Activated CD4-positive, alpha-beta T cell treated with anti-CD3 and anti-CD28 coated beads, Interleukin-2, amount 50 U/mL, for 48 hours (primary cell): ENCODE measurements at places on chromosomes 3 and 15.

- DNase-seq = no peak
Observed at GRCh38 chr3:145183261-145183660, 977.7 kb downstream of the PLOD2 start.

- DNase-seq = peak; percentile 25
Observed at GRCh38 chr3:122233101-122233952, 49.9 kb downstream of the CASR start.

DNA sequence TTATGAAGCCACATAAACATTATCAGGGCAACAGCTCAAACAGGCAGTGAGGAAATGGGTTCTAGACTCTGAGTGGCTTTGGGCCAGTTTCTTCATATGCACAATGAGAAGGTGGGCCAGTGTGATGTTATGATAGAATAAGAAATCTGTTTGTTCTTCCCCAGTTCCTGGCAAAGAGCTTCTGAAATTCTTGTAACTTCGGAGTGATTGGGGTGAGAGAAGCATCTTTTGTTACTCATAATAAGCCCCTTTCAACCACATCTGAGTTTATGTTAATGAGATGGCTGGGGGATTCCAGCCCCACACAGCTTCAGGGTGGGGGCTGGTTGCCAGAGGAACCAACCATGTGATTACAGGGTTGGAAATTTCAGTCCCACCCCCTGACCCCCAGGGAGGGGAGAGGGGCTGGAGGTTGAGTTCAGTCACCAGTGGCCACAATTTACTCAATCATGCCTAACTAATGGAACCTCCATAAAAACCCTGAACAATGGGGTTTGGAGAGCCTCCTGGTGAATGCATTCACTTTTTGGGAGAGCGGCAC is 57.0 kb upstream of the FRMD4B start:
- DNase-seq = peak; percentile 7

- DNase-seq = no peak
Observed at GRCh38 chr15:68801572-68802148, 19.0 kb downstream of the ANP32A start.

DNA sequence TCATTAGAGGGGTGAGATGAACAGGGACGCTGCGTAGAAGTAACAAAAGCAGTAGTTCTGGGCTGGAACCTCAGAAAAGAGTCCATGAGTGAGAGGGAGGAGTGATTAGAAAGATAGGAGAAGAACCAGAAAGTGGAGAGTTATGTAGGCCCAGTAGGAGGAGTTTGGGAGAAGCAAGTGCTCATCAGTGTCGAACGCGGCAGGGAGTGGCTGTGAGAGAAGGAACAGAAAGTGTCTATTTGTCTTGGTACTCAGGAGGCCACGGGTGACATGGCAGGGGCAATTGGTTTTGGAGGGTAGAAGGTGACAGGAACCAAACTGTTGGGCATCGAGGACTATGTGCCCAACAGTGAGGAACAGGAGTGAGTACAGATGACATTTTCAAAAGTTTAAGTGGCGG is 1.3 kb upstream of the INSYN1 start:
- DNase-seq = no peak

DNA sequence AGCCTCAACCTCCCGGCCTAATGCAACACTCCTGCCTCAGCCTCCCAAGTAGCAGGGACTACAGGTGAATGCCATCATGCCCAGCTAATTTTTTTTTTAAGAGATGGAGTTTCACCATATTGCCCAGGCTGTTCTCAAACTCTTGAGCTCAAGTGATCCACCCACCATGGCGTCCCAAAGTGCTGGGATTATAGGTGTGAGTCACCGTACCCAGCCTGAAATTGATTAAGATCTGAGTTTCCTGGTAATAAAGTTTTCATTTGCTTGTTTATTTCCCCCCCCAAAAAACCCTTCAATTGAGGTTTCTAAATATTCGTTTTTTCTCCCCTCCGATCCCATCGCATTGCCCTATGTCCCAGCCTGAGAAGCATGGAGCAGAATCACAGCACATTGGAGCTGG is 39.0 kb downstream of the HES1 start:
- no peak for DNase-seq

GRCh38 chr3:74531491-74531890 is 83.0 kb downstream of the CNTN3 start:
- no peak for DNase-seq

DNA sequence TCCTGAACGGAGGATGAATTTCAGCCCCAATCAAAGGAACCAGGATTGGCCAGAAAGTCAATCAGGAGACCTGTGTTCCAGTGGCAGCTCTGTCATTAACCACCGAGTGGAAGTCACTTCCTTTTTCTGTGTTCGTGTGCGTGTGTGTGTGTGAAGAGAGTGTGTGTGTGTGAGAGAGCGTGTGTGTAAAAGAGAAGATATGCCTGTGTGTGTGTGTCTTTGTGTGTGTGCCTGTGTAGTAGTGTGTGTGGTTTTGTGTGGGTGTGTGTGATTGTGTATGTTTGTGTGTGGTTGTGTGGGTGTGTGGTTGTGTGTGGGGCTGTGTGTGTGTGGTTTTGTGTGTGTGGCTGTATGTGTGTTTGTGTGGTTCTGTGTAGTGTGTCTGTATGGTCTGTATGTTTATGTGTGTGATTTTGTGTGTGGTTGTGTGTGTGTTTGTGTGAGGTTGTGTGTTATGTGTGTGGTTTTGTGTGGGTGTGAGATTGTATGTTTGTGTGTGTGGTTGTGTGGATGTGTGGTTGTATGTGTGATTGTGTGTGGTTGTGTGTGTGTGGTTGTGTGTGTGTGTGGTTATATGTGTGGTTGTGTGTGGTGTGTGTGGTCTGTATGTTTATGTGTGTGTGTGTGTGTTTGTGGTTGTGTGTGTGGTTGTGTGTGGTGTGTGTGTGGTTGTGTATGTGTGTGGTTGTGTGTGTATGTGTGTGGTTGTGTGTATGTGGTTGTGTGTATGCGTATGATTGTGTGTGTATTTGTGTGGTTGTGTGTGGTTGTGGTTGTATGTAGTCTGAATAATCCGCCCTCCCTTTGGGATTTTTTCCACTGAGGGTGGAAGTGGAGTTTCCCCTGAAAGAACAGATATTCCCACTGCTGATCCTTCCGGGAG is 314.4 kb downstream of the SHQ1 start:
- no peak for DNase-seq

DNA sequence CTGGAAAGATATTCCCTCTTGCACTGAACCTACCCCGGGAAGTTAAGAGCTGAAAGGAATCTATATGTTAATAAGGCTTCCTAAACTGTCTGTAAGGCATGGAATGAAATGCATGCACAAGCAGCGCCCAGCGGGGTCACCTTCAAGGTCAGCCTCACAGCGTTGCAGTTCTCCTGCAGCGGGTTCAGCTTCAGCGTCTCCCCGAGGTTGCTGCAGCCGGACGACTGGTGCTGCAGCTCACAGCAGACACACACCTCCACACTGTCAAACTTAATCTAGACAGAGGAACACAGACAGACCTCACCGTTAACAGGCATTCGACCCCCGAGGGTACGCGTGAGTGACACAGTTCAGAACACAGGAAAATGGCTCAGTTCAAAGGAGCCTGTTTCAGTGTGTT is 73.3 kb downstream of the NSMCE3 start:
- no peak for DNase-seq

GRCh38 chr15:35458176-35458856 is 87.6 kb downstream of the DPH6 start:
- DNase-seq = no peak

GRCh38 chr15:34456658-34457057 is 19.1 kb upstream of the GOLGA8A start:
- no peak for DNase-seq

GRCh38 chr3:53377794-53378193 is 30.5 kb upstream of the DCP1A start:
- DNase-seq = no peak

- DNase-seq = no peak
Observed at GRCh38 chr3:161208931-161209330, 12.2 kb upstream of the NMD3 start.

DNA sequence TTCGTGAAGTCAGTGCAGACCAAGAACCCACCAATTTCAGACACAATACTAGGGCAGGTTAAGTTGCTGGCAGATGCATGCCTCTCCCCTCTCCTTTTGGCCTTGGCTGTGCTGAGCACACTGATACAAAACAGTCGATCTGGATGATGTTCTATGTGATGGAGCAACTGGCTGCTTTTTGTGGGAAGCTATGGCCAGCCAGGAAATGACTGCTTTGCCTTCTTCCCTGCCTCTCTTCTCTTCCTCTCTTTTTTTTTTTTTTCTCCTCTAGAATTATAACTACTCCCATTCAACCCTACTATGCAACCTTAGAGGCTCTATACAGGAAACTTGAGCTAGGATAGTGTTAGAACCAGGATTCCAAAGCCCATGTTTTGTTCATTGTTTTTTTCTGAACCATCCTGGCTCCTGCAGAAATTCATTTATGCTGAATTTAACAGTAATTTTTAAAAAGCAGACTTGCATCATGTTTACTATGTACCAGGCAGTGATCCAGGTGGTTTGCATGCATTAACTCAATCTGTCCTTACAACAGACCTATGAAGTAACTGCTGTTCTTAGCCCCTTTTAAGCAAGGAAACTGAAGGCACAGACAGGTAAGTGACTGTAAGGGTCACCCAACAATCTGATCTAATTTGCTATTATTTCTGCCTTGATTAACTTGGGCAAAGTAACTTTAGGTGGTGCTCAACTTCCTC is 62.9 kb downstream of the PLD1 start:
- DNase-seq = no peak

DNA sequence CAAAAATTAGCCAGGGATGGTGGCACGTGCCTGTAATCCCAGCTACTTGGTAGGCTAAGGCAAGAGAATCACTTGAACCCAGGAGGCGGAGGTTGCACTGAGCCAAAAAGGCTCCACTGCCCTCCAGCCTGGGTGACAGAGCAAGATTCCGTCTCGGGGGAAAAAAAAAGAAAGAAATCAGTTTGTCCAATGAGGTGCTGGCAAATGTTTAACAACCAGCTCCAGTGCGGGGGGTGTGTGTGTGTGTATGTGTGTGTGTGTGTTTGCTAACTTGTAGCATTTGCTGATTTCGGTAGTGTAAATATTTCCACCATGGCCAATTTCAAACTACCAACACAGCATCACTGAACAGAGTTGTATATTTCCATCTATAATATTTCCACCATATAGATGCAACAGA is 23.8 kb upstream of the IDH2 start:
- DNase-seq = no peak

DNA sequence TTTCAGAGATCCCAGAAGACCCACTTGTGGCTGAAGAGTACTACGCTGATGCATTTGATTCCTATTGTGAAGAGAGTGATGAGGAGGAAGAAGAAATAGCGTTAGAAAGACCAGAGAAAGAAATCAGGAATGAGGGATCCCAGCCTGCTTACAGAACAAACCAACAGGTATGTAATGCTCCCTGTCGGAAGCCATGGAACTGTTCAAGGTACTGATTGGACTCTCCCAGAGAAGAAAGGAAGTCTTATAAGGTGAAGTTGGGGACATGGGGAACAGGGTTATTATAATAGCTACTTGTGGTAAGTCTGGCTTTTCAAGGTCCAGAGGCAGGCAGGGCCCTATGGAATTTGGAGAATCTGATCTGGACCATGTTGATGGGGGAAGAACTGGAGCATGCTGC is 153.1 kb upstream of the NUDT16 start:
- DNase-seq = no peak

- DNase-seq = no peak
Observed at GRCh38 chr15:80638553-80639167, 56.5 kb upstream of the ABHD17C start.

DNA sequence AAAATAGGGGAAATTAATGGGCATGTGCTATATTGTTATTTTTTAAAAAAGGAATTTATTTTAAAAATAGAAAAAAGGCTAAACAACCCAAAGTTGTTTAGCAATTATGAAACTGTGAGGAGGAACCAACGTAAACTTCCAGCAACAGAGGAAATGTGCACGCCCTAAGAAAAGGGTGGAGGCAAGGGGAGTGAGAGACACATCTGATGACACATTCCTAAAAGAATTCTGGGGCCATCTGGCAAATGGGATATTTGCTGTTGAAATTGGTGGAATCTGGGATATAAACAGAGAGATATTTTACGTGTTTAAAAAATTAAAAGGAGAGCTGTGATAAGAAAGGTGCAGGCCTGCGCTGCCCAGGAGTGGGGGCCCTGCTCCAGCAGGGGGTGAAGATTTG is 50.8 kb upstream of the MUC13 start:
- no peak for DNase-seq

DNA sequence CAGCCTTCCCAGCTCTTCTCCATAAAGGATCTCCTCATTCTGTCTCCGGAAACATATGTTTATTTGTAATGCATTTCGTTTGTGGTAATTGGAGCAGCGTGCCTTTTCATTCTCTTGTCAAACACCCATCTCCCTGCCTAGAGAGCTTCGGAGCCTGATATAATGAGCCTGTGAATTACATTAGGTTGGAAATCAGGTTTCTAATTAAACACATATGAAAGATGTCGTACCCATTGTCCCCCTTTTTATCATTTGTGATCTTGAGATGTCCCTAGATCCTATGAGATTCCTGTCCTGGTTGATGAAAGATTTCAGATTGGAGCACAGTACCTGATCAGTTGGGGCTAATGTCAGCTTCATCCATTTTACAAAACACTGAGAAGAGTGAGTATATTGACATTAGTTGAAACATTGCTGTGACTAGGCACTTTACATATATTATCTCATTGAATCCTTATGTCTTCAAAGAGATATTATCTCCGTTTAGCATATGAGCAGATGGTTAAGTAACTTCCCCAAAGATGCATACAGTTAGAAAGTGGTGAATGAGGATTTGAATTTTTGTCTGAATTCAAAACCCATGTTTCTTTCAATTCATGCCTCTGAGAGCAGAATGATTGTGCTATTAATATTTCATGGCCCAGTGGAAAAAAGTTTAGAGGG is 23.1 kb downstream of the SYN2 start:
- DNase-seq = no peak

DNA sequence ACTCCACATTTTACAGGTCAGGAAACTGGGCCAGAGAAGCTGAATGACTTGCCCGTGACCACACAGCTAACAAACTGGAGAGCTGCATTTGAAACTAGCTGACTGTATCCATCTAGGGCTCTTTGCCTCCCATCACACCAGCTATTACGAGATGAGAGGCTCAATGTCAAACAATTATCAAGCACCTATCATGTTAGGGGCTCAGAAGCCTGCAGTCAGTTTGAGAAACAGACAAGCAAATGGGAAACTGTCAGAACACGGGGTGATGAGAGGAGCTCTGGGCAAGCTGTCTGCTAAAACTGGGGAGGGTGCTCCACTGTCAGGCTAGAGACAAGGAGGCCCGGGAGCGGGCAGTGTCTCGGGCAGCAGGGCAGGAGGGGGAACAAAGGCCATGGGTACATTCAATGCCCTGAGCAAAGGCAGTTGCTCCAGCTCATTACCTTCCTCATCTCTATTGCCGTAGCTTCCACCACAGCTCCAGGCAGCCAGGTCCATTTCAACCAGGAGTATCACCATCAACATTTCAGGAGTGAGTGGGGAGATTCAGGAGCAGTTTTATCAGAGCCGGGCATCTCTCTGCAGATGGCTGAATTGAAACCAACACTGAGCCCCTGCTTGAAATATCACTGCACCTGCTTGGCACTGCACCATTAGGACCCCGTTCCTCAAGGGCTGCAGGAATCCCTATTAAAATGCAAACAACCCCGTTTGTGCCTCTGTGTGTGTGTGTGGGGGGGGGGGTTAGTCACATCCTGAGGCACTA is 122.6 kb downstream of the RAB11A start:
- DNase-seq = no peak

- no peak for DNase-seq
Observed at GRCh38 chr3:162285259-162285658, 788.7 kb downstream of the OTOL1 start.

GRCh38 chr15:63913336-63913735 is 79.6 kb upstream of the HERC1 start:
- no peak for DNase-seq

GRCh38 chr3:37899101-37899707 is 37.5 kb downstream of the CTDSPL start:
- peak; percentile 11 for DNase-seq
